ENCODE measurements at places on chromosomes 11 and 22.

DNA sequence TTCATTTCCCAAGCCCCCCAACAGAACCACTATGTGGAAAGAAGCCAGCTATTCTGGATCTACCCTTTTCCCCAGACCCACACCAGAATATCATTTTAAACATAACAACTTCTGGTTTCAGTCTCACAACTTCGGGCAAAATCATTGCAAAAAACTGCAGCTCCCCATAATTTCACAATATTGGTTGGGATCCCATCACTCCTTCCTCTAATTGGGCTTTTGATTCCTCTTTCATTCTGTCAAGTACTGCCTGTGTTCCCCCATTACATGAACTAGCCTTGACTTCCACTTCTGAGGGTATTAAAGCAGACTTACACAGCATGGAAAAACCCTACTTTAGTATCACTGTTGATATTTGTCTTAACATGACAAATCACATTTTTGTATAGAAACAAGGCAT lies 4.1 kb upstream of the APOL3 start:
- DNase-seq: no peak

GRCh38 chr11:43898574-43898973 lies 17.9 kb downstream of the ALKBH3 start:
- no peak for DNase-seq

DNA sequence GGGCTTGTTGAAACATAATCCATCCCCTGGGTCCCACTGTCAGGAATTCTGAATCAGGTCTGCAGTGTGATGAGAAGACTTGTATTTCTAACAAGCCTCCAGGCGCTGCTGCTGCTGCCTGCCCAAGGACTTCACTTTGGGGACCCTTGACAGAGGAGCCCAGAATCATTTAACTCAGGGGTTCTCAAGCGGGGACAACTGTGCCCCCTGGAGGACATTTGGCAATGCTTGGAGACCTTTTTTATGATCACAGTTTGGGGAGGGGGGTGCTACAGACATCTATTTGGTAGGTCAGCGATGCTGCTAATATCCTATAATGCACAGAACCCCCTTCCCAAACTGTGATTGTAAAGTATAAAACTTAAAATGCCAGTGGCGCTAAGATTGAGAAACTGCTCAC lies 312.8 kb downstream of the OPCML start:
- no peak for DNase-seq

DNA sequence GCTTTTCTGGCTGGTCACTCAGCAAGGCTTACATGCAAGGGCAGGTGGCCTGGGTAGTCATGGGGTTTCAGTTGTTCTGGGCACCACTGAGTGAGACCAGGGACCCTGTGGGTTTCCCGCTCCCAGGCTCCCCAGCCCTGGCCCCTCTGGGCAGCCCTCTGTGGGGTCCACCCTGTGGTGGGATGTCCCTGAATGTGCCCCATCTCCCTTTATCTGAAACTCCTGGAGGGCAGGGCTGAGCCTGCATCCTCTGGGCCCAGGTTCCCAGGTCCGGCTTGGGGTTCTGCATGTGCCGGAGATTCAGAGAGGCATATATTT lies 1041.0 kb downstream of the BRD1 start:
- DNase-seq: no peak

- DNase-seq: no peak
Observed at GRCh38 chr22:22683668-22684361, 39.4 kb downstream of the GGTLC2 start.

DNA sequence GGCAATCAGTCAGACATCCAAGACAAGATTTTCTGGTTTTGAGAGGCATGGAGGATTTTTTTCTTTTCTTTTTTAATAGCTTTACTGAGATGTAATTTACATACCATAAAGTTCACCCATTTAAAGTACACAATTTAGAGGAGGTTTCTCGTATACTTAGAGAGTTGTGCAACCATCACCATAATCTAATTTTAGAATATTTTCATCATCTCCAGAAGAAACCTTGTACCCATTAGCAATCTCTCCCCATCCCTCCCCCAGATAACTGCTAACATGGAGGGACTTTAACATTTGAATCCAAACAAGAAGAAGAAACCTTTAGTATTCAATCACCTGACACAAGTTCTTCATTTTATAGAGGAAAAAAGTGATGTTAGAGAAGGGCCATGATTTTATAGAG lies 83.6 kb downstream of the CLPB start:
- no peak for DNase-seq

- DNase-seq: no peak
Observed at GRCh38 chr11:73554671-73555320, 43.1 kb downstream of the FAM168A start.

DNA sequence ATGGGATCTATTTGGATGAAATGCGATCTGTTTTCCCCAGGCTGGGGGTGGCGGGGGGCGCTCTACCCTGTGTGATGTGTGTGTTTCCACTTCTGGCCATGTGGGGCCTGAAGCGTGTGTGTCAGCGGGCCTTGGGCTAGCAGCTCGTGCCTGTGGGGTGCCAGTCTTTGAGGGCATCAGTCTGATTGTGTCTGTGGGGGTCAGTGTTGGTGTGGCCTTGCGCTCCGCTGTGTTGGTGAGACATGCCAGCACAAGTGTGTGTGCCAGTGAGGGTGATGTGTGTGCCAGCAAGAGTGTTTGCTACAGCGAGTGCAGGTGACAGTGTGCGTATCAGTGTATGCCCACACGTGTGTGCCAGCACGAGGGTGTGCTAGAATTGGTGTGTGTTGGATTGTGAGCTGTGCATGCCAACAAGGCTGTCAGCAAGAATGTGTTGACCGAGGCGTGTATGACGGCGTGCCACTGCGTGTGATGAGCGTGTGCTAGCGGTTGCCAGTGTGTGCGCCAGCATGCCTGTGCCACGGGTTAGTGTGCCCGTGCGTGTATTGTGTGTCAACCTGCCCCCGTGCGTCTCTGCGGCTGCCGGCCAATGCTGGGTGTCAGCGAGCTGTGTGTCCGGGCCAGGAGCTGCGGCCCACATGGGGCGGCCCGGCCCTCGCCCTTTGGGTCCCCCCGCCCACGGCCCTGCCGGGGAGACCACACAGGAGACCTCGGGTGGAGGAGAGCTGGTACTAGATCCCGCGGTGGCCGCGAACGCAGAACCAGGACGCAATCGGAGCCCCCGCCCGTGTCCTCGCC lies 519 bp downstream of the ARRB1 start:
- no peak for DNase-seq

DNA sequence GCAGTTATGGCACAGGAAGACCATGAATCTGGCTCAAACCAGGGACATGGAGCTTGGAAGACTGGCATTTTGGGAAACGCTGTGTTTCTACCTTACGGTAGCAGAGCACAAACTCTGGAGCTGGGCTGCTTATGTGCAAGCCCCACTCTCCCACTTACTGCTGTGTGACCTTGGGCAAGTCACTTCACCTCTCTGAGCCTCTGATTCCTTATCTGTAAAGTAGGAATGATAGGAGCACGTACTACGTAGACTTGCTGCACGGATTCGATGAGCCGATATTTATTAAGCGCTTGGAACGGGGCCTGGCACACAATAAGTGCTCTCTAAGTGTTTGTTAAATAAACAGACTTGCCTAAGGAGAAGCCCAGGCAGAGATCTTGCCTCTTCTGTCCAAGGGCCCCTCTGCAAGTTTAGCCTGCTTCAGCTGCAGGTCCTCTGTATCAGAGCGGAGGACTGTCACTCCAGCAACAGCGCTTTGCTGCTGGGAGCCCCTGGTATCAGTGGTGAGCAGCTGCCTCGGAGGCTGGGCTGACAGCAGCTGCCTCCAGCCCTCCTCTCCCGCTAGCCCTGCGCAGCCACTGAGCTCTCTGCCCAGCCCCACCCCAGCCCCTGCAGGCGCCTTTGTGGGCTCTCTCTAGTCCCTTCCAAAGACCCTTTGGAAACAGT lies 96.9 kb upstream of the ANO1 start:
- DNase-seq: no peak

- no peak for DNase-seq
Observed at GRCh38 chr11:120869516-120870011, 154.3 kb upstream of the TBCEL start.

GRCh38 chr11:46295312-46296058 lies 18.0 kb downstream of the CREB3L1 start:
- peak; percentile 71 for DNase-seq

- no peak for DNase-seq
Observed at GRCh38 chr22:46110215-46110614, 40.1 kb upstream of the PPARA start.

DNA sequence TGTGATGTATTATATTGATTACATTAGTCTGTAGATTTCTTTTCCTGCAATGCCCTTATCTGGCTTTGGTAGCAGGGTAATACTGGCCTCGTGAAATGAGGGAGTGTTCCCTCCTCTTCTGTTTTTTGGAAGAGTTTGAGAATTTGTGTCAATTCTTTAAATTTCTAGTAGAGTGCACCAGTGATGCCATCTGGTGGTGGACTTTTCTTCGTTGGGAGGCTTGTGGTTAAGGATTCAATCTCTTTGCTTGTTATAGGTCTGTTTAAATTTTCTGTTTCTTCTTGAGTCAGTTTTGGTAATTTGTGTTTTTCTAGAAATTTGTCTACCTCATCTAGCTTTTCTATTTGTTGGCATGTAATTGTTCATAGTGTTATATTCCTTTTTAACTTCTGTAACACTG lies 18.9 kb downstream of the SHANK3 start:
- DNase-seq: no peak
